ENCODE measurements at places on chromosomes 16 and 17. TPM values are rescaled to one million over a fixed set of nuclear protein-coding genes. Genes with fewer than 3 reads are reported as not detected.

The TENT4B gene
- 3.4 TPM for polyA plus RNA-seq

The MLKL gene
- polyA plus RNA-seq, result 14.3 TPM

The DOC2B gene
- polyA plus RNA-seq, result not detected

The UNC13D gene
- 42.0 TPM for polyA plus RNA-seq

The TBC1D3I gene
- polyA plus RNA-seq, result not detected

The ABCC3 gene
- 0.91 TPM for polyA plus RNA-seq

The MPP3 gene
- polyA plus RNA-seq, result not detected

The KRTAP17-1 gene
- polyA plus RNA-seq, result not detected

The KRT27 gene
- polyA plus RNA-seq, result not detected

The ASPHD1 gene
- not detected for polyA plus RNA-seq

The MYL11 gene
- 1.7 TPM for polyA plus RNA-seq

The SNAI3 gene
- 12.3 TPM for polyA plus RNA-seq

The OR2C1 gene
- polyA plus RNA-seq, result not detected

The VWA3A gene
- not detected for polyA plus RNA-seq

The STX1B gene
- 0.18 TPM for polyA plus RNA-seq

The KRTAP4-1 gene
- not detected for polyA plus RNA-seq

The HOXB8 gene
- not detected for polyA plus RNA-seq
